ENCODE measurements at places on chromosomes 6 and 20. TPM values are rescaled to one million over a fixed set of nuclear protein-coding genes. Genes with fewer than 3 reads are reported as not detected.

Gene SEL1L2
- total RNA-seq = 7.4 TPM

Gene C20orf141
- total RNA-seq = not detected

Gene WFDC12
- total RNA-seq = not detected

Gene CFAP61
- total RNA-seq = 0.33 TPM

Gene TAF4
- total RNA-seq = 11.1 TPM

Gene CLPSL2
- total RNA-seq = not detected

Gene NKX2-4
- total RNA-seq = not detected

Gene WFDC10B
- total RNA-seq = not detected

- no peak overlapping the region for H3K4me3 ChIP-seq
- DNase-seq = no peak
- H3K27me3 ChIP-seq = no peaks in the 10 kb centered on the region
- no peak overlapping the region for H3K27ac ChIP-seq
- H3K36me3 ChIP-seq = no peaks in the 10 kb centered on the region
Observed at GRCh38 chr20:16556301-16556700, 16.9 kb downstream of the KIF16B start.

DNA sequence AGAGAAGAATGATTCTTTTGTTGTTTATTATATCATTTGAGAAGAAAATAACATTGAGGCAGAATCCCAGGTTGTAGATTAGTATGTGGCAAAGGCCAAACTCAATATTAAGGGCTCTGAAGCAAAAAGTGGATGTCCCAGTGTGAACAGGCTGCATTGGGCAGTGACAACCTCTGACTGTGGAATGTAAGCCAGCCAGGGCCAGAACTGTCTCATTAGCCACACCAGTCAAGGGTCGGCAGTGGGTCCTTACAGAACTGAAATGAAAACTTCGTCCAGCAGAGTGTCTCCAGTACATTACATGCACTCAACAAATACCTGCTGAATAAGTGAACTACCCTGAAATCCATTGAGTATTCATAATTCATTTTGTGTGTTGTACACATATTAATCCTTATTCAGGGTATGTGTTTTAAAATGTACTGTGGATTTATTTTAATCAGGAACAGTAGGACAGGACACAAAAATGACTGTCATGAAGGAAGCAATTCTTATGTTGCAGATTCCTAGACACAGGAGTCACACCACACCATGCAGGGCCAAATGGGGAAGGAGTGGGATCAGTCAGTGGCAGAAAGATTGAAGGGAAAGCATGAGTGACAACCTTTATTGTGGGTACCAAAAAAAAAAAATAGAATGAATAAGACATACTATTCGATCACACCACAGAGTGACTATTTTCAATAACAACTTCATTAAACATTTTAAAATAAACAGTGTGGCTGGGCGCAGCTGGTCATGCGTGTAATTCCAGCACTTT, 64.9 kb upstream of the UTRN start:
- no peak overlapping the region for H3K4me3 ChIP-seq
- no peak for DNase-seq
- no peaks in the 10 kb centered on the region for H3K36me3 ChIP-seq

DNA sequence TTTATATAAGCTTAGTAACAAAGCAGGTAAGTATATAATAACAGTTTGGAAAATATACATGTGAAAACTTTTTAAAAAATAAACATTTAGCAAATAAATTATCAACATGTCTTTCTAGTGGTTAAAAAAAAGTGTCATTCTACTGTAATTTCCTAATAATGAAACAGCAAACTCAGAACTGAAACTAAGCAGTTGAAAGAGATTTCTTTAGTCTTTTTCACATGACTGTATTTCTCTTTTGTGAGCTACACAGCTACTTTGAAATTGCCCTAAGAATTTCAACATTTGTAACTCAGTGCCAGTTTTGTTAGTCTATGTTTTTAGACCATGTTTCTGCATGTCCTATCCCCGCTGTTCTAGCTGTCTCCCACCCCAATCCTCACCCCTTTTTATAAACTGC, 28.4 kb upstream of the SDHAF4 start:
- DNase-seq = no peak
- H3K4me1 ChIP-seq = no peaks in the 10 kb centered on the region
- no peak overlapping the region for H3K4me3 ChIP-seq
- H3K27me3 ChIP-seq = no peaks in the 10 kb centered on the region
- no peaks in the 10 kb centered on the region for H3K36me3 ChIP-seq

GRCh38 chr20:4766631-4767030, 44.9 kb downstream of the PRND start:
- no peaks in the 10 kb centered on the region for H3K27me3 ChIP-seq
- no peak for DNase-seq
- H3K36me3 ChIP-seq = no peaks in the 10 kb centered on the region
- H3K4me1 ChIP-seq = no peaks in the 10 kb centered on the region
- no peak overlapping the region for H3K4me3 ChIP-seq
- no peak overlapping the region for H3K27ac ChIP-seq

GRCh38 chr6:5394280-5394679, 133.0 kb downstream of the FARS2 start:
- no peaks in the 10 kb centered on the region for H3K36me3 ChIP-seq
- no peak overlapping the region for H3K4me3 ChIP-seq
- no peaks in the 10 kb centered on the region for H3K27me3 ChIP-seq
- DNase-seq = no peak

DNA sequence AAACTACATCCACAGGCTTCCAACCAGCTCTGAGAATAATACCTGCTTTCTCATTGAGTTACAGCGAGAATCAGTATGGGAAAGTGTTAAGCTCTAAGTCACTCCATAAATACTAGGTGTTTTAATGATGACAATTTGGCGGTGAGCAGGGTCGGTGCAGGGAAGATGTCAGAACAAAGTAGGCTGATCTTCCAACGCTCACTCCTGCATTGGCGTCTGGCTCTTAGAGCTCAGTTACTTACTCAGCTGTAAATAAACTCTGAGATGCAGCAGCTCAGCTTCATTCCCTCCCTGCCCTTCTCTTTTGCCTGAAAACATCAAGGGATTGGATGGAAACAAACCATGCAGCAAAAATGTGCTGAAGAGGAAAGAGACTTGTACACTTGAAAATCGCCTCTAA, 102.5 kb upstream of the SPACA1 start:
- no peaks in the 10 kb centered on the region for H3K36me3 ChIP-seq
- H3K27me3 ChIP-seq = no peaks in the 10 kb centered on the region
- no peak for DNase-seq
- H3K4me3 ChIP-seq = no peak overlapping the region
- peak overlapping the region; percentile 77 for H3K27ac ChIP-seq
- H3K4me1 ChIP-seq = no peaks in the 10 kb centered on the region

DNA sequence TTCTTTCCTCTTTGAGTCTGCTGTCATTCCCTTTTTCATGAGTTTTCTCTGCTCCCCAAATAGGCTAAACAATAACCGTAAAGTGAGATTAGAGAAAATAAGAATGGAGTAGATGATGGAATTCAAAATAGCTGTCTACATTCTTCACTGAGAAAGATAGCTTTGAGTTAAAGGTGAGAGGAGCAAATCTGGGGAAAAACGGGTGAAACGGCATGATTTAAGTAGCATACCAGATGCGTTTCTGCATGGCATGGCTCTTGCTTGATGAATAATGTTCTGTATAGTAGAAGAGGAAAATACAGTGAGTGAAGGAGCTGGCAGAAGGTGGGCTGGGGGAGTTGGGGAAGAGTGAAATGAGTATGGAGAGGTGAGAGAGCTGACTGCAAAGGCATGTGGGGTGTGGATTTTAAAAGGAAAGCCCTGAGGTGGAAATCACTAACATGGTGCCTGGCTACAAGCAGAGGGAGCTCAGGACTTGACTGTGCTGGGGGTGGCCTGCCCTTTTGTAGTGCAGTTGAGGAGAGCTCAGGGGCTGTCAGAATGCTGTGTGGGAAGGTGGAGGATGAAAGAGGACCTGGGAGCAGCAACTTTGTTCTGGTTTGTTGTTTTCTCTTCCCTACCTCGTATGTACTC, 8.8 kb downstream of the BICRAL start:
- no peak for DNase-seq
- H3K27ac ChIP-seq = peak overlapping the region; percentile 100

- no peaks in the 10 kb centered on the region for H3K4me1 ChIP-seq
- no peak overlapping the region for H3K27ac ChIP-seq
- no peaks in the 10 kb centered on the region for H3K27me3 ChIP-seq
- DNase-seq = no peak
- no peak overlapping the region for H3K4me3 ChIP-seq
- no peaks in the 10 kb centered on the region for H3K36me3 ChIP-seq
Observed at GRCh38 chr6:67759001-67759400, 876.1 kb upstream of the ADGRB3 start.

DNA sequence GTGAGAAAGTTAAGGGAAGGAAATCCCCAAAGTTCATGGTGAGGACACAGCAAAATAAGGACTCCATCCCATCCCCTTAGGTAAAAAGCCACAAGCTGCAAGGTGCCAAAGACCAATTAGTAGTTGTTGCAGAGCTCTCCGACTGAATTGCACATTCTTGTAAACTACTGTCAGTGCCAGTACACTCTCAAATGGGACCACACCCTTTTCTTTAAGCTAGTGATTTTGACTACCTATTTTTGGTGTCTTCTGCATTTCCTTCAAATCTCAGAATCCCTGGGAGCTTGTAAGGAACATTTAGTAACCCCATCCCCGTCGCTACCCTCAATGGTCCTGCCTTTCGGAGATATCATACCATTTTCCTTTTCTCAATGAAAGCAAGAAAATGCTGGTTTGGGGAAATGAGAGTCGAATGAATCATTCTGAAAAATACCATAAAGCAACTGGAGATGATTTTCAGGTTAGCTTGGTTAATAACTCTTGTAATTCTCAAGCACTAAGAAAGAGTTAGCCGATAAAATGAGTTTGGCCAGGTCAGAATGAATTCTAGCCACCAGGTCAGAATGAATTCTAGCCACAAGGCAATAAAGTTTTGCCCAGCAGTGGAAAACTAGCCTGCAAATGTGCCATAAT, 5.2 kb upstream of the HMGN3 start:
- no peak overlapping the region for H3K4me3 ChIP-seq
- no peaks in the 10 kb centered on the region for H3K36me3 ChIP-seq
- no peak for DNase-seq
- no peaks in the 10 kb centered on the region for H3K27me3 ChIP-seq
- H3K4me1 ChIP-seq = no peaks in the 10 kb centered on the region

- no peak for DNase-seq
- no peaks in the 10 kb centered on the region for H3K4me1 ChIP-seq
- no peak overlapping the region for H3K27ac ChIP-seq
- no peaks in the 10 kb centered on the region for H3K27me3 ChIP-seq
- no peaks in the 10 kb centered on the region for H3K36me3 ChIP-seq
Observed at GRCh38 chr6:52735071-52735470, 28.2 kb downstream of the GSTA2 start.

- H3K27ac ChIP-seq = no peak overlapping the region
- no peak overlapping the region for H3K4me3 ChIP-seq
- no peaks in the 10 kb centered on the region for H3K36me3 ChIP-seq
- H3K27me3 ChIP-seq = no peaks in the 10 kb centered on the region
Observed at GRCh38 chr20:11328839-11329238, 588.9 kb upstream of the BTBD3 start.

GRCh38 chr6:1945235-1945832, 300.1 kb downstream of the GMDS start:
- no peaks in the 10 kb centered on the region for H3K4me1 ChIP-seq
- H3K27me3 ChIP-seq = no peaks in the 10 kb centered on the region
- no peak overlapping the region for H3K4me3 ChIP-seq
- no peaks in the 10 kb centered on the region for H3K36me3 ChIP-seq
- H3K27ac ChIP-seq = no peak overlapping the region

GRCh38 chr6:121961619-121962125, 437.8 kb upstream of the HSF2 start:
- H3K27me3 ChIP-seq = no peaks in the 10 kb centered on the region
- no peak for DNase-seq
- H3K36me3 ChIP-seq = no peaks in the 10 kb centered on the region
- no peak overlapping the region for H3K27ac ChIP-seq

GRCh38 chr20:10449270-10449669, 14.2 kb downstream of the SLX4IP start:
- DNase-seq = no peak
- no peaks in the 10 kb centered on the region for H3K27me3 ChIP-seq
- H3K36me3 ChIP-seq = no peaks in the 10 kb centered on the region
- no peak overlapping the region for H3K27ac ChIP-seq
- no peak overlapping the region for H3K4me3 ChIP-seq

- no peaks in the 10 kb centered on the region for H3K36me3 ChIP-seq
- no peaks in the 10 kb centered on the region for H3K27me3 ChIP-seq
- no peak for DNase-seq
- no peak overlapping the region for H3K27ac ChIP-seq
- no peaks in the 10 kb centered on the region for H3K4me1 ChIP-seq
Observed at GRCh38 chr6:73064266-73064665, 161.0 kb downstream of the KHDC1L start.

DNA sequence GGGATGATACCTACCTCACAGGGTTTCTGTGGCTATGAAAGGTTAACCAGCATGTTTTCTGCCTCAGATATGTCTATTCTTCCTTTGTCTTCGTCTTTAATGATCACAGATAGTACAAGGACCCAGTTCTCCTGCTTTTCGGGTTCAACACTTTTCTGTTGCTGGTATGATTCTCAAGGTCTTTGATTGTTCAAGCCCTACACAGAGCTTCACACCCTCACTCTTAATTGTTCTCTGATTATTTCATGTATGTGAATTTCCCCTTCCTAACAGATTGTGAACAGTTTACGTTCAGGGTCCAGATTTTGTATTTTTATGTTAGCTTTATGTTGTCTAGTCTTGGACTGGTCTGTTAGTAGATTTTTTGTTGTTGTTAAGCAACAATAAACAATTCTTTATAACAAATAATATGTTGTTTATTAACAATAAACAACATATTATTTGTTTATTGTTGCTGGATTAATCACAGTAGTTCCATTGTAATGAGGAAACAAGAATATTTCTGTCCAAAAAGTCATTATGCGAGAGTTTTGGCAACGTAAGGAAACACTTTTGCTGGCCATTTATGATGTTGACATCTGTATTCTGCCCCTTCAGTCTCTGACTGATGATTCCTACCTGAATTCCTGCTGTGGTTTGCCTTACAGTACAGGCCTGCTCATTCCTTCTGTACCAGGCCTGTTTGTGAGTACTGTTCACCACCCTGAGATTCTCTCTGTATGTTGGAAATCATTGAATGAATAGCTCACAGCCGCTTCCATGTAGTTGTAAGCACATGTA, 27.2 kb upstream of the TULP4 start:
- no peaks in the 10 kb centered on the region for H3K36me3 ChIP-seq
- peaks cover 2% of the 10 kb centered on the region for H3K4me1 ChIP-seq
- no peak overlapping the region for H3K4me3 ChIP-seq
- peak overlapping the region; percentile 69 for H3K27ac ChIP-seq
